Tibial artery (tissue), 4 donors: ENCODE measurements at places on chromosomes 12 and 14.

DNA sequence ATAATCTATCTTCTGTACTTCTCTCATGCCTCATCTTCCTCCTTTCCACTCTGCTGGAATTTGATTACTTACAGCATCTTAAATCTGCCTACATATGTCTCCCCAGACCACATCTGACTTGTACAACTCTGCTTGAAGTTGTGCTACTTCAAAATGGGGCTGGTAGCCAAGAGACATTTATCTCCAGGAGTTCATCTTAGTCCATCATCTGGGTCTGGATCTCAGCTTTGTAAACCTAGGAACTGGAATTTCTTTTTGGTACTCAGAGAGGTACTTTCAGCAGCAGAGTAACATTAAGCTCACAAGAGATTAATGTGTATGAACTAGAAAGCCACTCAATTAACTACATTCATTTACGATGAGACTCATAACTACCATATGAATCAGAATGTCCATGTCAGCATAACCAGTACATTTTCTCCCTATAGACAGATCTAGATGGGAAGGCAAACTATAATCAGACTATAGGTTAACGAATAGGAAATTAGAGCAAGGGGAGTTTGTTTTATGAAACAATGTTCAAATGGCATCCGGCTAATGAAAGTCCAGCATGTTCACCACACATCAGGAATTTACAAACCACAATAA, 178.8 kb downstream of the CEP128 start:
- DNase-seq = no peak

DNA sequence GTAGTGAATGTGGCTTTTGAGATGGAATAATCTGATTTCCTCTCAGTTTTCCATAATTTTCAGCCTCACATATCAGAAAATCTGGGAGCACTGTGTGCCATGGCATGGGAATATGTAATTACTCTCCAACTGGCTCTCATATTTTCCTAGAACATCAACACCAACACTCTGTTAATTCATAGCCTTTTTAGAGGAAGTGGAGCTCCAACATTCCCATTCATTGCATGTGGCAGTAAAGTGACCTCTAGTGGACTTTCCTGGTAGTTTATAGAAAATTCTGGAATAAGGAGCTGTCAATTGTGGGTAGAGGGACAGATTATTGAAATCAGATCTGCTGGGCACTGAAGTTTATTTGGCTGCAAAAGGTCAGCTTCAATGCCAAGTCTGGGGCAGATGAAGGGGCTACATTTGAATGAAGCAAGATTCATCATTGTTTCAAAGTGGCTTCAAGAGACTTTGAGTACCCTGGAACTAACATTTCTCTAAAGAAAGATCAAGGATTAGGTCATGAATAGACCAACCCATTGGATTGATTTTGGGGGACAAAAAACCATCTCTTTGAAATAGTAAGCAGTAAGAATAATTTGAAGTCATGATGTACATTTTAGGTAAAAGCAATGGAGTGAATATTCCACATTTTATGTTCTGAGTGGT, 23.6 kb upstream of the USP44 start:
- DNase-seq = no peak

DNA sequence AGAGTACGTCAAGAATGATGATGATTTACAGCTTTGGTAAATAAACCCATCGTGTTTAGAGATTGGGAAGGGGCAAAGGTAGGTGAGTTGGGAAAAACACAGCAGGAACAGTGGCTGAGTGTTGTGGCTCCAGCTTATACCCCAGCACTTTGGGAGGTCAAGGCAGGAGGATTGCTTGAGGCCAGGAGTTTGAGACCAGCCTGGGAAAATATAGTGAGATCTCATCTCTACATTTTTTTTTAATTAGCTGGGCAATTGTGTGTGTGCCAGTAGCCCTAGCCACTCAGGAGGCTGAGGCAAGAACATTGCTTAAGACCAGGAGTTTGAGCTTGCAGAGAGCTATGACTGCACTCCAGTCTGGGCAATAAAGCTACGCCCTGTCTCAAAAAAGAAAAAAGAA, 77.1 kb downstream of the RASSF9 start:
- DNase-seq = no peak

DNA sequence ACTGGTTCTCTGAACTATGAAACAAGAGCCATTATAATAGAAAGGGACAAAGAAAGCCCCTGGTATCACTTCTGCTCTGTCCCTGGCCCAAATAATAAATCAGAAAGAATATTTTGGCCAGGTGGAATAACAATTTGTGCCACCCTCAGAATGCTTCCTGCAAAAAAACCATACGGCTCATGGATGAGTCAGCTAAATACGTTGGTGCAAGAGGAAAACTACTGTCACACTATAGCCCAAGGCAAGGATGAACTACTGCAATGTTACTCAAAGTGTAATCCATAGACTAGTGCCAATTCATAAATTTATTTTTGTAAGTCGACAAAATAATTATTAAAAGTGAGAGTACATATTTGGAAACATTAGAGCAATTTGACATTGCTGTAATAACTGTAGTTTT, 68.2 kb downstream of the ANKS1B start:
- DNase-seq = no peak

DNA sequence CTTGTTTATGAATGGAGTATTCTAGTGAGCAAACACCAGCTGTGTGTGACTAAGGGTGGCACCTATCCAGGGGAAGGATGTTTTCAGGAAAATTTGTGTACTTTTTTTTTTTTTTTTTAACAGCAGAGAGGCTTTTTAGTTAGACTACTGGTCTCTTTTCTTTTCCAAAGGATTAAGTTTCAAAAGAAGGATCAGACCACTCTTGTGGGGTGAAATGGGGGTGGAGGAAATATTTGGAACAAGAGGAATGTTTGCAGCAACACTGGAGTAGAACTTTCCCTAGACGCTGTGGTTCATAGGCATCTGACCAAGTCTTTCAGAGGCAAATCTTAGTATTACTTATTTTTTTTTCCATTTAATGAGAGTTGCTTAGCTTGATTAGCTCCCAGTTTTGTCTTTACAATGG, 21.1 kb downstream of the NUBPL start:
- DNase-seq = no peak

DNA sequence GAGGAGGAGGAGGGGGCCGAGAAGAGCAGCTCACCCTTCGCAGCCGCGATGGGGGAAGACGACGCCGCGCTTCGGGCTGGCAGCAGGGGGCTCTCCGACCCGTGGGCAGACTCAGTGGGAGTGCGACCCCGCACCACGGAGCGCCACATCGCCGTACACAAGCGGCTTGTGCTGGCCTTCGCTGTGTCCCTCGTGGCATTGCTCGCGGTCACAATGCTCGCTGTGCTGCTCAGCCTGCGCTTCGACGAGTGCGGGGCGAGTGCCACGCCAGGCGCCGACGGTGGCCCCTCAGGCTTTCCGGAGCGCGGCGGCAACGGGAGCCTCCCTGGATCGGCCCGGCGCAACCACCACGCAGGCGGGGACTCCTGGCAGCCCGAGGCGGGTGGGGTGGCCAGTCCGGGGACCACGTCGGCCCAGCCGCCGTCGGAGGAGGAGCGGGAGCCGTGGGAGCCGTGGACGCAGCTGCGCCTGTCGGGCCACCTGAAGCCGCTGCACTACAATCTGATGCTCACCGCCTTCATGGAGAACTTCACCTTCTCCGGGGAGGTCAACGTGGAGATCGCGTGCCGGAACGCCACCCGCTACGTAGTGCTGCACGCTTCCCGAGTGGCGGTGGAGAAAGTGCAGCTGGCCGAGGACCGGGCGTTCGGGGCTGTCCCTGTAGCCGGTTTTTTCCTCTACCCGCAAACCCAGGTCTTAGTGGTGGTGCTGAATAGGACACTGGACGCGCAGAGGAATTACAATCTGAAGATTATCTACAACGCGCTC, 745 bp downstream of the TRHDE start:
- DNase-seq = no peak

DNA sequence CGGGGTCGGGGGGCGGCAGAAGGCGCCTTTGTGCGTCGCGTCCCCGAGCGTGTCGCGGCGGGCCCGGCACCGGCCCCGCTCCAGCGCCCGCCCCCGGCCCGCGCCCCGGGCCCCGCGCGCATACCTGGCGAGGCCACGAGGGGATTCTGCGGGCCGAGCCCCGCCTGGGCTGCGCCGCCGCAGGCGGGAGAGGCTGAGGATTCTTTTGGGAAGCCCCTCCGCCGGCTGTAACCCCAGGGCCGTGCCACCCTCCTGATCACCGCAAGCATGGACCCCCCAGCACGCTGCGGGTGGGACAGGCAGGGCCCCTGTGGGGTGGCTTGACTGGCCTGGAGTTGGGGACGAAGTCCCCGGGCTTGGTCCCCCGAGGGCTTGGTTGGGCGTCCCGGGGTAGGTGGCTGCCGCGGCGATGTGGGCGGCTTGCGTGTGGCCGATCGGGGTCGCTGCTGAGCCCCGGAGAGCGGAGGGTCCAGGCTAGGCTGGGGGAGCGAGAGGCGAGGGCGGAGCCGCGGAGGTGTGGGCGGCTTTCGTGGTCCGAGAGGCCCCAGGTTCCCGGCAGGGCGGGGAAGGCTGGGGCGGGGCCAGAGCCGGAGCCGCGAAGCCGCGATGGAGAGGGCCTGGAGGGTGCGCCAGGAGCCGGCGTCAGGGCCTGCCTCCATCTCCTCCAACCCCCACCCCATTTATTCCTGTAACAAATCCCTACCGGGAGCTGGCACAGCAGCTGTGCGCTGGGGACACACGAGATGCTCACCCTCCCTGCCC, 28.4 kb upstream of the GPR132 start:
- DNase-seq = peak; percentile 84

GRCh38 chr12:113373969-113374368, 15.6 kb downstream of the PLBD2 start:
- no peak for DNase-seq

- no peak for DNase-seq
These were observed 28.4 kb downstream of the SLC6A12 start for GRCh38 chr12:185576-185955.

DNA sequence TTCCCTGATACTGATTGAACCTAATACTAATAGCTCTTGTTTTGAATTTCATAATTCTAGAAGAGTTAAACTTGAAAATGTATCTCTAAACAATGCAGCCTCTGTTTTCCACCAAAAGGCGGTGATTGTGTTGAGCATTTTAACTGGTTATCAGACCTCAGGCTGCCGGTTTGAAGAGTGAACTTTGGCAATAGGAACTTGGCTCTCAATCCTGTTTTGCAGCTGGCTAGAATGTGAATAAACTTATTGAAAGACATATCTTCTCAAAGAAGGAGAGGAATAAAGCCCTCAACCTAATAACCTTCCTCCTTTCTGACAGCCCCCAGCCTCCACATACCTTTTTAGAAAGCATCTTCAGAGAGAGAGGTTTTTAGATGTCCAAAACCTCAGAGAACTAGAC, 105.4 kb downstream of the SRGAP1 start:
- DNase-seq = no peak

GRCh38 chr12:69984241-69984640, 159.2 kb downstream of the MYRFL start:
- DNase-seq = no peak

- DNase-seq = no peak
These were observed 37.5 kb upstream of the CIT start for GRCh38 chr12:119914666-119915065.

DNA sequence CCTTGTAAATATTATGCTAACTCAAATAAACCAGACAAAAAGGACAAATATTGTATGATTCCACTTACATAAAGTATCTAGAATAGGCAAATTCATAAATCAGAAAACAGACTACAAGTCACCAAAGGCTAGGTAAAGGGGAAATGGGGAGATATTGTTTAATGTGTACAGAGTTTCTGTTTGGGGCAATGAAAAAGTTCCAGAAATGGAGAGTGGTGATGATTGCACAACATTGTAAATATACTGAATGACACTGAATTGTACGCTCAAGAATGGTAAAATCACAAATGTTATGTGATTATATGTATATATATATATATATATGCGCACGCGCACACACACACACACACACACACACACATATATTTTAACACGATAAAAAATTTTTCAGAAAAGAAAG, 182.5 kb downstream of the SLC2A13 start:
- DNase-seq = no peak

GRCh38 chr14:21219561-21220111, 49.6 kb downstream of the HNRNPC start:
- no peak for DNase-seq

DNA sequence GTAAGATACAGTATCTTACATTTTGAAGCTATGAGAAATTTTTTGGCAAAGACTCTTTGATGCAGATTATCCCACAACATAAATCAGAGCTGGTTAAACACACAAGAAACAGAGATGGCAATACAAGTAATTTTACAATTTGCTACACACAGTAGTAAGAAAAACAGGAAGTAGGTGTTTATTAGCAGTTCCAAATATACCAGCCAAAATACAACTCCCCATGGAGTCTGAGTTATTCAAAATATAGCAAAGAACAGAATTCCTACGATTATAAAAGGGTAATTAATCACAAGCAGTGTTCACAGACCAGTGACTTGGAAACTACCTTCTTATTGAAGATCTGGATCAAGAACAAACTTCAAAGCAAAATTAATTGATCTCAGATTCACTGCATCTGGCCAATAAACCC, 83.9 kb downstream of the BMP4 start:
- no peak for DNase-seq

DNA sequence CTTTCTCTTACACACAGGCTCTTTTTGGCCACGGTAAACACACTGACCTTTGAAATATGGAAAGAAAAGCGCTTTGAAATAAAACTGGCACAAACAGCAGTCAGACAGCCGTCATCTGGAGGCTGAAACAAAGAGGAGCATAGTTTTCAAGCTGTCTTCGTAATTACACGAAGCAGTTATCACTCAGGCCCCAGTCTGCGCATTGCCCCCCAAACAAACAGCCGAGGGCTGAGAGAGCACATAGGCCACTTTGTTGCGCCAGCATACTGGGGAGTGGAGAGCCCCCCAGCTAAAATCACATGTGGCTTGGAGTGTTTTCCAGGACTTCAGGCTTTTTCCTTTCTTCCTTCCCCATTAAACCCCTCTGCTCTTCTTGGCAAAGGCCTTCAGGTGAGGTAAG, 142.9 kb upstream of the BTG1 start:
- no peak for DNase-seq

GRCh38 chr14:34554540-34555250, 15.2 kb upstream of the EAPP start:
- DNase-seq = peak; percentile 53

DNA sequence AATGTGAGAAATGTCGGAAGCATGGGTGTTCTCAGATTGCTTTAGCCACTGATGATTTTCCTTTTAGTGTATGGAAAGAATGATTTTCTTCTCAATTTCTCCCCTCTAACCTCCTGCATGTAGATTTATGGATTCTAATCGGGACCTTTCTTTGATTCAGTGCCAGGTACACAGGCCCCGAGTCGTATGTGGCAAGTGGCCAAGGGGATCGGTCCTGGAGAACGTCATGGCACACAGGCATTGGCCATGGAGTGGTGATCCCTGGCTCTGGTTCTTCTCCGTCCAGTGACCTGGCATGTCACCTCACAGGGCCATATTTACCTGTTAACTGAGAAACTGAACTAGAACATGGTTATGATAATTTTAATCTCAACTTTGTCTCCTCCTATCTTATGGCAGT, 58.1 kb downstream of the ETV6 start:
- peak; percentile 74 for DNase-seq
